Aorta (tissue), 5 donors: ENCODE measurements at places on chromosomes 2 and 18. TPM values are rescaled to one million over a fixed set of nuclear protein-coding genes. Genes with fewer than 3 reads are reported as not detected.

DNA sequence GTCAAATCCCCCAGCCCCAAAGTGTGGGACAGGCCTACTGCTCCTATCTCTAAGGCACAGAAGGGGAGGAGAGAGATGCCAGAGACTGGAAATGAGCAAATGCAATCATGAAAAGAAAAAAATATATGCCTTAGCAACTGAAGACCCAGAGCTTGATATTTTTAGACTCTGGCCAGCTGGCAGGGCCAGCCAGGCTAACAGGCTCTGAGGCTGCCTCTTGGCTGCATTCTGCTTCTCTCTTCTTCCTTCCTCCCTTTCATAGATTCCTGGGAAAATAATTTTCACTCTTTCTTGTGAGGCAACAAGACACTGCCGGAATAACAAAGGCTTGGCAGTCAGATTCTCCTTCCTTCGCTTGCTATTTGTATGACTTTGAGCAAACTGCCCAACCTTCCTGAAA lies 209.1 kb downstream of the RAD51AP2 start:
- DNase-seq, result no peak

DNA sequence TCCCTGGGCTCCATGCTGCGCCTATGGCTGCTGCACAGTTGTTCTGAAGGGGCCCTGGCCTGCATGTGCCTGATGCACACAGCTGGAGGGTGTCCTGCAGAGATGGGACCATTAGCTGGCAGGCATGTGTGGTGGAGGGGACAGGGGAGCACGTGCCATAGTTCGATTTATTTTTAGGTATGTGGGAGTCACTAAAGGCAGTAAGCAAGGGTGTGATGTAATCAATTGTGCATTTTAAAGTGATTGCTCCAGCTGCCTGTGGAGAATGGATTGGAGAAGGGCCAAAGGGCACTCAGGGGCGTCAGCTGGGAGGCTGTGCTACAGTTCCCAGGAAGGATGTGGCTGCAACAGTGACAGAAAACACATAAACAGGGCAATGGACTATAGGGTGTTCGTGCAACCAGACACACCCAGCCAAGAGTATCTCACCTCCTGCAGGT lies 205.1 kb downstream of the ARL4C start:
- DNase-seq, result no peak

- DNase-seq, result no peak
These were observed 114.8 kb downstream of the ZNF516 start for GRCh38 chr18:76380127-76380729.

GRCh38 chr2:46769809-46770208 lies 145.8 kb downstream of the MCFD2 start:
- no peak for DNase-seq

The ADNP2 gene
- 20.1 TPM for total RNA-seq

The DSG4 gene
- not detected for total RNA-seq
